T-helper 9 cell (primary cell): ENCODE measurements at places on chromosomes 1 and 21.

GRCh38 chr1:162412002-162412401 is at the start of gene SH2D1B:
SH2D1B (minus strand) TSS chr1:162412136; CDS start chr1:162412016, 120 bp downstream.
- no peak for DNase-seq

DNA sequence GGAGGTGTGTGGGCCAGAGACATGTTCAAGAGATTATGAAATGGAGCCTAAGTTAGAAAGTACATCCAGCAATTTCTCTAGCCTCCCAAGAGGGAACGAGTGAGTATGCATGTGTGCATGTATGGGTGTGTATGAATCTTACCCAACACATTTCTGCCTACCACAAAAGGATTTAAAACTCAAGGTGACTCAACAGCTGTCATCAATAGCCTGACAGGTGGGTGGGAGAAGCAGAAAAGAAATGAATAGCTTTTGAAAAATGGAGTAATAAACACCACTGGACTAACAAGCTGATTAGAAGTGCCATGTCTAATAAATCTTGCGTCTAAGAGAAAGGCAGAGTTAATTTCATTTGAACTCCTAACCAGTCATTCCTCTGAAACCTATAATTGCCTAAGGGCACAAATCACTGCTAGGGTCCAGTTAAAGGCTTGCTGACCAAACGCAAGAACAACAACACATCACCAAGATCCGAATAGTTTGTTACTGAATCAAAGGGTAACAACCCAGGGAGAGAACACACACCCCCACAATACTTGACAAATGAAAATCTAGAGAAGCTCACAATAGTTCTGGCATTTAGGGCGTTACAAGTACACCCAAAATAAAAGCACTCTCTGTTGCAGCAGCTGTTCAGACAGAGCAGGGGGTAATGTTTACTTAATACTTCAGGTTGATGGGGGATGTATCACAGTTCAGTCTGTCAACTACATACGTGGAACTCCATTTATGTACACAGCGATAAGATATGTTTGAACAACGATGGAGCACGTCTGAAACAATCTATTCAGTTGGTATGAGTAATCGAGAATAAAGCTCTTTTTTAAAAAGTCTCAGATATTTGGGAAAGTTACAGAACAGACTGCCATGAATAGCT is 1.4 kb downstream of the KIAA0319L start:
- no peak for DNase-seq

DNA sequence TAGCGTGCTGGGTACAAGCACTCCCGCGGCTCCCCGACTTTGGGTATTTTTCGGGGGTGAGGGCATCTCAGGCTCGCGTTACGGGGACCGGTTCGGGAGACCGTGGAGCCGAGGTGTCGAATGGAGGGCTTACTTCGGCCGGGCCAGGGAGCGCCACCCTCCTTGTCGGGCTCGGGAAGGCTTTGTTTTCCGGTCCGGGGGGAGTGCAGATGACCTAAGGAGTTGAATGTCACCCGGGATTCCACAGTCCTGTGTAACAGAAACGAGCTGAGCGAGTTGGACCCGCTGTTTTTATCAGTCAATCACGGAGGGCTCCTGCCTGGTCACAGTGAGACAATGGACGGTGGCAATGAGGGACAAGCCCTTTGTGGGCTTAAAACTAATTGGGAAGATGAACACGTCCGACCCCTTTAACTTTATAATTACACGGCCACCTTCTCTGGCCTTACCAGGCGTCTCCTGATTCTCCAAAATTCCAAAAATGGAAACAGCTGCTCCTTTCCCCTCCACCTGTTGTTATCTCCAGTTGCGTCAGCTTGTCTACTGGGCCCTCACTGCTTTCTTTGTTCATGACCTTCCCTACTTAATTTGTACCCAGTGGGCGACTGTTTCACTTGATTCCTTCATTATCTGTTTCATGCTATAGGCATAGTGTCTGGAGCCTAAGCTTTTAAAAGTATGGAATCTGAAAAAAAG is 929 bp upstream of the TRIM45 start:
- no peak for DNase-seq

- no peak for DNase-seq
Measured at GRCh38 chr1:71667216-71667615, 586.4 kb upstream of the ZRANB2 start.

GRCh38 chr1:30684259-30684658 is 39.1 kb downstream of the MATN1 start:
- DNase-seq: no peak

DNA sequence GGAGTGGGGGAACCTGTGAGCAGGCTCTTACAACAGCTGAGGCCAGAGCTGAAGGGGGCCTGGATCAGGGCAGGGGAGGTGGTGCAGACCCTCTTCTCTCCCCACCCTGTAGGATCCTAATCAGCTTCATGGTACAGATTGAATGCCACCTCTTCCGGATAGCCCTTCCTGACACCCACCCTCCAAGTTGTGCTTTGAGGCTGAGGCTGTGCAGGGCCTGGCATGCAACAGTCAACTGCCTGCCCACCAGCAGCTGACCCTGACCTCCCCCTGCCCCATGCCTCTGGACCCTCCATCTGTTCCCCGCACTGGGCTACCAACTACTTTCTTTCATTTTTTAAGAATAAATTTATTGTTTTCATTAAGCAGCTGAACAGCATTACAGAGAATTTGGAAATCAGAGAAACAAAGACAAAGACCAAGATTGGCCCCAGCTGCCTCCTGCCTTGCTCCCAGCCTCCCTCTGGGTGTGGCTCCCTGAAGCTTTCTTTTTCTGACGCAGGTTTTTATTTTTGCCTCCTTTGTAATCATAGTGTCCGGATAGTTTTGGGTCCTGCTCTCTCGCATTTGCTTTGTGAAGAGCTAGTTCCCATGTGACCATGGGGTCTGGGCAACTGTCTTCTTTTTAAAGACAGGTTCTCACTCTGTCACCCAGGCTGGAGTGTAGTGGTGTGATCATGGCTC is 12.8 kb downstream of the ZNF362 start:
- no peak for DNase-seq
